HT1080 (cell line): ENCODE measurements at places on chromosomes 7 and 10. TPM values are rescaled to one million over a fixed set of nuclear protein-coding genes. Genes with fewer than 3 reads are reported as not detected.

Gene NKX2-3
- total RNA-seq = not detected in 2 replicates

Gene TMEM139
- total RNA-seq = not detected in 2 replicates

Gene TMEM176B
- 0.07 TPM in 1 of 2 replicates, not detected in the other for total RNA-seq

Gene ATRNL1
- total RNA-seq = 0.47 and 1.2 TPM in 2 replicates

Gene IL6
- 0.16 and 1.2 TPM in 2 replicates for total RNA-seq

Gene GTF2IRD1
- total RNA-seq = 10.5 and 14.0 TPM in 2 replicates

Gene VWA2
- total RNA-seq = not detected in 2 replicates

Gene SPDYE9
- total RNA-seq = not detected in 2 replicates

GRCh38 chr10:132516771-132517725 is 20.5 kb upstream of the INPP5A start:
- DNase-seq = peak; percentile 89

DNA sequence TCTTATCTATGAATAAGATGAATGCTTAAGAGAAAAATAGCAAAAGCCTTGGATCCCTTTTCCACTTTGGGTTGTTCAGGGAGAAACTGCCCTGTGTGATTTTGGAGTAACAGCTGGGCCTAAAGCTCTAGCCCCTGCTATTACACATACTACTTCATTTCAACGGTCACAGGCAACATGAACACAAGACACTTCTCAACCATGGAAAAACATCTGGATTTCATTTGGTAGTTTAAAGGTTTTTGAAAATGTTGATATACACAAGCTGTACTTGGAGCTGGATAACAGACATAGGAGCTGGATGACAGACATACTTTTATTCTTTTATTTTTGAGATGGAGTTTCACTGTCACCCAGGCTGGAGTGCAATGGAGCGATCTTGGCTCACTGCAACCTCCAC is 2.7 kb upstream of the CHUK start:
- no peak for DNase-seq

- DNase-seq = no peak
Measured at GRCh38 chr7:78968951-78969350, 484.5 kb downstream of the MAGI2 start.

DNA sequence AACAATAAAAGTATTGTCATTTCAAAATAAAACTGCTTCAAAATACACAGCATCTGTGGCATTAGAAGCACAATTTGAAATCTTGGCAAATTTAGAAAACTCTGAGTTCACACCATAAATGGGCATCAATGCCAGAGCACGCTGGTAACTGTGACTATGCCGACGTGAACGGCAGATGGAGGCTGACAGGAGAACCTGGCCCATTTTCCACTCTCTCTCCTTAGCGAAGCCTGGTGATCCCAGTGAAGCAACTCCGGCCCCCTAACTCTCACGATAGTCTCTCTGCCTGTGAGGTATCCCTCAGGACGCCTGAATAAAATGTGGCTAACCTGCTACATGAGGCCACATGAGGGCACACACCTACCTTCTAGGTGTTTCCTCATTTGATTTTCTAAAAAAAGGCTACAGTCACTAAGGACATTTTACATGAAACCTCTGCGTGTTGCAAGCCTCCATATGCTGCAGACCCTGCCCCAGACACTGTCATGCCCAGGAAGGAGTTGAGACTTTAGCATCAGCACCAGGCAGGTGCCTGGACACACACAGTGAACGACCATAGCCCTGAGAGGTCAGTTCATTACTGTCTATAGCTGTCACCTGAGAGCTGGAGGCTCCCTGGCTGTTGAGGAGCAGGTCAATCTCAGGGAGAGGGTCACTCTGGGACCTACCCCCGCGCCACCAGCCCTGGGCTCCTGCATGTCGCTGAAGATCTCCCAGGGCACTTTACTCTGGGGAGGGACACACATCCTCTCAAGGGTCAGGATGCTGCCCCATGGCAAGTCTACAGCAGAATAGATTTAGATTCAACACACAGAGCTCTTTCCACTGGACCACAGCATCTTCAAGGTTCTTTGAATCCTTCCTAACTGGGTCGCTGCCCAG is 62.9 kb upstream of the CAMK2B start:
- DNase-seq = no peak

GRCh38 chr7:14432924-14433323 is 443.5 kb upstream of the ETV1 start:
- no peak for DNase-seq

DNA sequence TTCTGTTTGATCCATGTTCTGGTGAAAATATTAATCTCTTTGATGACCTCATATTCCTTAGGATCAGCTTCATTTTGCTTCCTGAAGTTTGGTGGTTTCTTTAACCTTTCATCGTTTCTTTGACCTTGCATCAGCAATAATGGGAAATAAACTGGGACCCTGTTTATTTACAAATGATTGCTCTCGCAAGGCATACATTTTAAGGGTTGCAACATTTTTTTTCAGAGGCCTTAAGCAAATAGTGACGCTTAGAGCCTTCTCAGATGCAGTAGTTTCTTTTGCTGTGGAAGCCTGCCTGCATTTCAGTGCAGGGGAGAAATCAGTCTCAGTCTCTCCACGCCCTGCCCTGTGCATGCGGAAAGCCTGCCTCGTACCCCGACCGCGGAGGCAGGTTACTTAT is 139.1 kb upstream of the NPS start:
- no peak for DNase-seq

GRCh38 chr10:107144490-107144889 is 20.0 kb downstream of the SORCS1 start:
- DNase-seq = peak; percentile 2

DNA sequence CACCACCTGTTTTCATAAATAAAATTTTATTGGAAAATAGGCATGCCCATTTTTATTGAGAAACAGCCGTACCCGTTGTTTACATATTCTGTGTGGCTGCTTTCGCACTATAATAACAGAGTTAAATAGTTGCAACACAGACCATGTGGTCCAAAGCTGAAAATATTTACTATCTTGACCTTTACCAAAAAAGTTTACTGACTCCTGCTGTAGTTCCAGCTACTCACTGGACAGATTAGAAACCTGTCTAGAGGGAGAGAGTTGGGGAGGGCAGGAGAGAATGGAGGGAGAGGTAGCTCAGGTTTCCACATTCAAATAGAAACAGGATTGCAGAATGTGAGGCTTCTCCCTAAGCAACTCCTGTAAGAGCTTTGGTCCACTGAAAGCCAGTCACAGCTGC is 55.1 kb upstream of the GLCCI1 start:
- no peak for DNase-seq

DNA sequence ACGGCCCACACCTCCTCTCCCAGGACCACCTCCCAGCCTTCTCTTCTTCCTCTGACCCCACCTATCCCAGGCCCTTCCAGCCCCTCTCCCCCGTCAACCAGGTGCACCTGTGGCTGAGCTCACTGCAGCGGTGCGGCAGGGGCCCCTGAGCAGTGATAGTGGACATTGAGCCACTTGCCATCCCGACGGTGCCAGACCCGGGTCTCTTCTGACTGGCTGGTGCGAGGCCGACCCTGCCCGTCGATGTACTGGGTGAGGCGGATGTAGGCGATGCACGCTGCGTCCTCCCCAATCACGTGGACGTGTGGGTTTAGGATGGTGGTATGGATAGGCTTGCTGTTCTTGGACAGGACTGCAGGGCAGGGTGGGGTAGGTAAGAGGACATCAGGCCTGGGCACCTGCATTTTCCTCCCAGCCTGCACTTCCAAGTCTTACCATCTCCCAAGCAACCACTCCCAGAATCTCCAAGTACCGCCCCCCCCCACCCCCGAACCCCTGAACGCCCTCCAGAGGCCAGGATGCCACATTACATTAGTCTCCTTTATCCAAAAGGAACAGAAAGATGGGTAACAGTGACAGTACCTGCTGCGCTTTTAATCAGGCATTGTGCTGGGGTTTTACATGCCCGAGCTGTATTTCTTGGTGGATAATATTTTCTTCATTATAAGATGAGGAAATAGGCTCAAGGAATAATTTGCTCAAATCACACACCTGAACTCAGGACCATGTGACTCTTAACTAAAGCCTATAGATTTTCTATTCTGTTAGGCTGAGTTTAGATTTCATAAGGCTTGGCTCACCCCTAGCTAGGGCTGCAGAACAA is 3.7 kb upstream of the NDST2 start:
- DNase-seq = no peak

DNA sequence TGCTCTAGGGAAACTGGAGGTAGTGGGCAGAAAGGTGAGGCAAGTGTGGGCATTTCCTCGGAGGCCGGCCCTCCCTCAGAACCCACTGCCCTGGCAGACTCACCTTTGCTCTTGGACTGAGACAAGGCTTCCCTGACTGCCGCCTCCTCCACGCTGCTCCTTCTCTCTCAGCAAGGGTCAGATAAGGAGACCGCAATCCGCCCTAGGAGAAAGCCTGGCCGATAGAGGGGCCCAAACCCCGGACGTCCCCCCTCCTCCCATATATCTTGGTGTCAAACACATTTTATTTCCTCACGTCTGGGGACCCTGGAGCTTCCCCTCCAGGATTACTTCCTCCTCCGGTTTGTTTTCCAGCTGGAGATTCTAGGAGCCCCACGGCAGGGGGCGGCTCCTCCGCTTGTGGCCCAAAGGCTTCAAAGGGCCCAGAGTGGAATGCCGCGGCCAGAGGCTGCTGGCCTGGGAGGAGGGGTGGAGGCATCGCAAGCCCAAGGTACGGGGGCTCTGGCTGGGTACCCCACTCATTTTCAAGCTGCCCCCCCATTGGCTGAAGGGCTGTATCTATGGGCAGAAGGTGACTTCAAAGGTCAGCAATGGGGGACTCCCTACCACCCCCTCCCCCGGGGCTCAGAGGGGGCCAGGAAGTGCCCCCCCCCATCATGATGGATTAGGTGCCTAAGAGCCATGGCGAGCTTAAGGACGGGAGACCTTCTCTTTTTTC is 31.7 kb upstream of the LBX1 start:
- no peak for DNase-seq

GRCh38 chr10:117514971-117515370 is 27.6 kb upstream of the EMX2 start:
- DNase-seq = no peak

- peak; percentile 48 for DNase-seq
Measured at GRCh38 chr10:122342293-122343134, 32.0 kb upstream of the PLEKHA1 start.

DNA sequence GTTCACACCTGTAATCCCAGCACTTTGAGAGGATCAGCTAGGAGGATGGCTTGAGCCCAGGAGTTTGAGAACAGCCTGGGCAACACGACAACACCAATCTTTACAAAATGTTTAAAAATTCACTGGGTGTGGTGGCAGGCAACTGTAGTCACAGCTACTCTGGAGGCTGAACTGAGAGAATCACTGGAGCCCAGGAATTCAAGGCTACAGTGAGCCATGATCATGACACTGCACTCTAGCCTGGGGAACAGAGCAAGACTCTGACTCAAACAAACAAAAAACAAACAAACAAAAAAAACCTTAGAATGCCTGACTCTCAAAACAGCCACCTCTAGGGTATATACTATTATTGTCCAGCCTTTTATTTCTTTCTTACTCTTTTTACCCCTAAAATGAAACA is 56.5 kb upstream of the PAPSS2 start:
- no peak for DNase-seq

- no peak for DNase-seq
Measured at GRCh38 chr10:70773965-70774809, 11.0 kb downstream of the TBATA start.

DNA sequence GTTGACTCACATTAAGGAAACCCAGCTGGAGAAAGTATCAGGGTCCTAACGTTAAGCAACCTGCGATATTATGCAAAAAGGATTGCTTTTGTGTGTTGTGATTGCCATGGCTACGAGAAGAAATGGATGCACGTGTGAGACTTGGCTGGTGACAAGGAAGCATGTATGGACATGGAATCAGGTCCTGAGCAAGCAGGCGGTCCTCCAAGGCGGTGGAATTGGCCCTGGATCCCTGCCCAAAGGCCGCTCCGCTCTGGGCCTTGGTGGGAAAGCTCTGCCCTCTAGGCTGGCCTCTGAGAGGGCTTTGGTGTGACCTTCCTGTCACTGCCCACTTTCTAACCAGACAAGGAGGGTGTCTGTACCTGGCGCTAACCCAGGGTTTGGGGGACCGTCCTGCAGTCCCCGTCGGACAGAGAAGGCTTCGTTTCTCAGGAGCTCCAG is 192.1 kb downstream of the EBF3 start:
- DNase-seq = no peak

GRCh38 chr10:84166620-84167288 is 6.8 kb upstream of the GPR15LG start:
- no peak for DNase-seq

DNA sequence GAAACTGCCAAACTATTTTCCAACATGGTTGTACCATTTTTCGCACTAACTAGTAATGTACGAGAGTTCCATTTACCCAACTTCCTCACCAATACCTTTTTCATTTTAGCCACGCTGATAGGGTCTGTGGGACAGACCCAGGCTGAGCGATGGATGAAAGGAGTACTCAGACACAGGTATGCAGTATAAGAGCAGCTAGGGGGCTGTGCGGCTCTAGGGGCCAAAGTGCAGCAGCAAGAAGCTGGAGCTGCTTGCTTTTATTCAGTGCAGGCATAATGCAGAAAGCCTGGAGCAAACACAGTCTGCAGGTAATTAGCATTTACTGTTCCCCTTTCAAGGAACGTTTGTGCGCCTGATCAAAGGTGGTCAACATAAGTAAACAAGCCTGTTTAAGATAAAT is 21.0 kb downstream of the UCMA start:
- DNase-seq = no peak

GRCh38 chr10:50937230-50937907 is 51.9 kb upstream of the A1CF start:
- DNase-seq = peak; percentile 21

DNA sequence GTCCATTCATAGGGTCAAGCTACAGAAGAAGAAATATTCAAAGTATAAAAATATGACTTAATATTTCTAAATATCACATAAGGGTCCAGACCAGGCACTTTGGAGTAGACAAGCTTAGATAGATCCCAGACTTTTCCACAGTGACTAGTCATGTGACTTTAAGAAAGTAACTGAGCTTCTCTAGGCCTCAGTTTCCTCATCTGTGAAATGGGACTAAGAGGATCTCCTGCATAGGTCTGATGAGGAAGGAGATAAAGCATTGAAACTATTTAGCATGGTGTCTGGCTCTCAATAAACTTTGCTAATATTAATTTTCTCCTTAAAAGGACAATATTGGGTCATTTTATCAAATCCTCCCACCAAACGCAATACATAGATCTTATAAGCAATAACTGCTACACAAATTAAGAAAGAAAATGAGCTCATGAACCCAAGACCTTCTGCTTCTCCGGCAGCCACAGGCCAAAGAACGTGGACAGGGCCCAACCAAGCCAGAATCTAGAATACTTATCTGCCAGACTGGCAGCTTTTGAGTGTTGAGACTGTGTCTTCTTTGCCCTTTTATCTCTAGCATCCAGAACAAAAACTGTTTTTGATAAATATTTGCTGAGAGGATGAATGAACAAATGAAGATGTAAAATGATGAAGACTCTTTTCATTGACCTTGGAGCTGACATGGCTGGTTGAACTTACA is 1.6 kb upstream of the TARP start:
- DNase-seq = no peak

GRCh38 chr7:17009933-17010332 is 128.2 kb upstream of the AGR3 start:
- no peak for DNase-seq
